ENCODE measurements at places on chromosomes 13 and 19.

GRCh38 chr13:111429064-111429558 lies 108.7 kb downstream of the TEX29 start:
- no peak for DNase-seq

GRCh38 chr19:34589730-34590129 lies 87.2 kb downstream of the SCGB2B2 start:
- no peak for DNase-seq

DNA sequence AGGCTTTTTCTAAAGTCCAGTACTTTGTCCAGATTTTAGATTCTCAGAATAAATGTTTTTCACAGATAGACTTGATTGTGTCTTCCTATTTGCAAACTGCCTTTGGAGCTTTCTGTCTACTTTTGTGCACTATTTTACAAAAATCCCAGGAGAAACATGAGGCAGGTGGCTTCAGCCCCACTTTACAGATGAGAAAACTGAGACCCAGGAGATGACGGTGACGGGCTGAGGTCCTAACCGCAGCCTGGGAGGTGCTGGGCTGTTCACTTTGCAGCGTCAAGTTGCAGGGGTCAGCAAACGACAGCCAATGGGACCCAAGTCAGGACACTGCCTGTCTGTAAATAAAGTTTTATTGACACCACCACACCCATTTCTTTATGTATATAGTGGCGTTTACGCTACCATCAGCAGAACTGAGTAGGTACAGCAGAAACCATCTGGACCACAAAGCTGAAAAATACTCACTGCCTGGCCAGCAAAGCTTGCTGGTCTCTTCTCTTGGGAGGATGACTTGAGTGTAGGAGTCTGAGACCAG lies 6.8 kb upstream of the KDM4B start:
- DNase-seq = no peak

GRCh38 chr19:5330307-5330720 lies 10.3 kb downstream of the PTPRS start:
- no peak for DNase-seq

DNA sequence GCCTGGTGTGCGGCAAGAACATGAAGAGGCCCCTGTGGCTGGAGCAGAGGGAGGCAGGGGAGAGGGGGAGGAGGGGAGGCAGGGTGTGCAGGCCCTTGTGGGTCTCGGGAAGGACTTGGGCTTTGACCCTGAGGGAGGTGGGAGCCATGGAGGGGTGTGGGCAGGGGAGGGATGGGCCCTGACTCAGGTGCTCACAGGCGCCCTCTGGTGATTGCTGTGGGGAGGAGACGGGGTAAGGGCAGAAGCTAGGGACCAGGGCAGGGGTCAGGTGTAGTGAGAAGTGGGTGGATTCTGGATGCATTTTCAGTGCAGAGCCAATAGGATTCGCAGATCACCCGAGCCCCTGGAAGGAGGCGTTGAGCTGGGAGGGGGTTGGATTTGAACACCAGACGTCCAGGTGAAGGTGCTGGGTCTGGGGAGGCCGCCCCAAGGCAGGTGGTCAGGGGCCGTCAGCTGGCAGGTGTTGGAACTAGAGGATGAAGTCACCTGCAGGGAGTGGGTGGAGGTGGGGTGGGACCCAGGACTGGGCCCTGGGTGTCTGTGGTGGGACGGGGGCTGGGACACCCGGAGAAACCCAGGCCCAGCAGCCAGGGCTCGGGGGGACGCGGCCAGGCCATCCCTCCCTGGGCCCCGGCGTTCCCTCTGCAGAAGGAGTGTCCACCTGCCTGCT lies 185.4 kb downstream of the KDM4B start:
- peak; percentile 33 for DNase-seq

DNA sequence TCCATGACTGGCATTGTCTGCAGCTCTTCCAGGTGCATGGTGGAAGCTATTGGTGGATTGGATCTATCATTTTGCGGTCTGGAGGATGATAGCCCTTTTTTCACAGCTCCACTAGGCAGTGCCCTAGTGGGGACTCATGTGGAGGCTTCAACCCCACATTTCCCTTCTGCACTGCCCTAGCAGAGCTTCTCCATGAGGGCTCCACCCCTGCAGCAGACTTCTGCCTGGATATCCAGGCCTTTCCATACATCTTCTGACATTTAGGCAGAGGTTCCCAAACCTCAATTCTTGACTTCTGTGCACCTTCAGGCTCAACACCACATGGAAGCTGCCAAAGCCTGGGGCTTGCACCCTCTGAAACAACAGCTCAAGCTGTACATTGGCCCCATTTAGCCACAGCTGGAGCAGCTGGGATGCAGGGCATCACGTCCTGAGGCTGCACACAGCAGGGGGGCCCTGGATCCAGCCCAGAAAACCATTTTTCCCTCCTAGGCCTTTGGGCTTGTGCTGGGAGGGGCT lies 800.2 kb upstream of the MIR17HG start:
- DNase-seq = no peak

GRCh38 chr19:36058481-36059179 lies 3.9 kb downstream of the WDR62 start:
- DNase-seq = no peak

- no peak for DNase-seq
Observed at GRCh38 chr13:84430446-84430845, 548.2 kb upstream of the SLITRK1 start.

Measured in left hindlimb (tissue), 1 donor.